ENCODE measurements at places on chromosomes 12 and 14. TPM values are rescaled to one million over a fixed set of nuclear protein-coding genes. Genes with fewer than 3 reads are reported as not detected.

GTF2A1 gene
- total RNA-seq: 17.2 TPM

IL23A gene
- not detected for total RNA-seq

PRDM4 gene
- total RNA-seq: 17.2 TPM

WASHC3 gene
- 50.7 TPM for total RNA-seq

TAMALIN gene
- 35.4 TPM for total RNA-seq

CDCA4 gene
- total RNA-seq: 49.7 TPM

ADAMTS20 gene
- not detected for total RNA-seq

SPIC gene
- not detected for total RNA-seq

RITA1 gene
- 20.1 TPM for total RNA-seq
